ENCODE measurements at places on chromosomes 2 and 18. TPM values are rescaled to one million over a fixed set of nuclear protein-coding genes. Genes with fewer than 3 reads are reported as not detected.

GRCh38 chr2:197994751-197995150 is 190.4 kb downstream of the PLCL1 start:
- DNase-seq, result no peak

DNA sequence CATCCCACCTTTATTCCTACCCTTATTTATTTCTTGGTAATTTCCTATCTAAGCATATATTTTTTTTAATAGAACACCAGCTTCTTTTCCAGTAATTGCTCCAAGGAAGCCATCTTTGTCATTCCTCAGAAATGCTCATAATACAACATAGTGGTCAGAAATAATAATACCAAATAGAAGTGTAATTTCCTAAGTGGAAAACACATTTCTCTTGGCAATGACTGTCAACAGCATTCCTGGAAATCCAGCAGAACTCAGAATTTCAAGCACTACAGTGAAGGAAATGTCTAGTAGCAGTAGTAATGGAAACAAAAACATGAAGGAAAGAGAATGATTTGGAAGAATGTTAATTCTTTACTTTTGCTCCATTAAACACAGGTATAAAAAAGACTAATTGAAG is 56.6 kb downstream of the GDF7 start:
- DNase-seq, result no peak

- peak; percentile 89 for DNase-seq
Measured at GRCh38 chr2:8680822-8681760, 765 bp upstream of the ID2 start.

- DNase-seq, result no peak
Measured at GRCh38 chr2:210302326-210302725, 12.6 kb downstream of the MYL1 start.

GRCh38 chr2:165720511-165720910 is 73.5 kb downstream of the GALNT3 start:
- DNase-seq, result no peak

DNA sequence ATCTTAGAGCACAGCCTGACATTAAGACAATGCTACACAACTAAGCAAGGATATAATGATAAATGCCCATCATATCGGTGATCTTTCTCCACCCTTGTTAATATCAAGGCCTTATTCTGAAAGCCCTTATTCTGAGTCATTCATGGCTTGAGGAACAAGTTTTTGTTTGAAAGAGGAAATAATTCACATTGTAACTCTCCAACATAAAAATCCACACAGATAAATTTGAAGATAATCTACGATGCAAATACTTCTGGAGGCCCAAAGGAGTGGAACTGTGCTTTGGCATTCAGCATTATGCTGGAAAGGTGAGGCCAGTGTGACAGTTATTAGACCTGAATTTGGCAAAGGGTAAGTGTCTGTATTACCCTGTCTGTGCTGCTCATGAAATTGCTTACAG is 227.4 kb downstream of the MYO3B start:
- no peak for DNase-seq

DNA sequence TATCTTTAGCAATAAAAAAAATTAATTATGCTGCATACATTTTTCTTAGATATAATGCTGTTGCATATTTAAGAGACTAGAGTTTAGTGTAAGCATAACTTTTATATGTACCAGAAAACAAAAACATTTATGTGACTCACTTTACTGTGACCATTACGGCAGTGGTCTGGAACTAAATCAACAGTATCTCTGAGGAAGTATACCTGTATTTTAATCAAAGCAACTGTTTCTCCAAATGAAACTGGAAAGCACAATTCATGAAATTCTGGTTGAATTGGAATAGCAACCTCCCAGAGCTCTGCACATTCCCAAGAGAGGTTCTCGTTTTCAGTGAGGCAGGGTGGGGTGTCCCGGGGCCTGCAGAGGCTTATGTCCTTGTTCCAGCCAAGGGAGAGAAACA is 112.2 kb upstream of the TACR1 start:
- DNase-seq, result no peak

GTF2A1L gene
- 0.11 TPM for total RNA-seq

TUBA3D gene
- not detected for total RNA-seq

All from SJSA1 (cell line).